ENCODE measurements at places on chromosomes 11 and 22.

- DNase-seq: no peak
Observed at GRCh38 chr11:12922418-12922817, 86.7 kb upstream of the RASSF10 start.

DNA sequence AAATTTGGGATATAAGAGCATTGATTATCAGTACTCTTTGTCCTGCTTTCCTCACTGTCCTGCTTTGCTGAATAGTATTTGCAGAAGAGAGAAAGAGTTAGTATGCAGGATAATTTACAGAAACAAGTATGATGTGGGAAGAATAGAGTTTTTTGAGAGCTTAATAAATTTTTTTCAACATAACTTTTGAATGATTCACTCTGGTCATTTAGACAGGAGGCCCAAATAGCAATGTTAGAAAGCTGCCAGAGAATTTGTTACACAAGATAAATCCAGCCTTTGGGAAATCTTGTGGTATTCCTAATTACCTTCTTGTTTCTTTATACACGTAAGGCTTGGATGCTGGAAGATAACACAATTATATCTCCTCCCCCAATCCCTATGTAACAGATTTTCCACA is 484.6 kb downstream of the CNTN5 start:
- peak; percentile 2 for DNase-seq

- no peak for DNase-seq
Observed at GRCh38 chr11:62554387-62555167, 8.0 kb upstream of the AHNAK start.

DNA sequence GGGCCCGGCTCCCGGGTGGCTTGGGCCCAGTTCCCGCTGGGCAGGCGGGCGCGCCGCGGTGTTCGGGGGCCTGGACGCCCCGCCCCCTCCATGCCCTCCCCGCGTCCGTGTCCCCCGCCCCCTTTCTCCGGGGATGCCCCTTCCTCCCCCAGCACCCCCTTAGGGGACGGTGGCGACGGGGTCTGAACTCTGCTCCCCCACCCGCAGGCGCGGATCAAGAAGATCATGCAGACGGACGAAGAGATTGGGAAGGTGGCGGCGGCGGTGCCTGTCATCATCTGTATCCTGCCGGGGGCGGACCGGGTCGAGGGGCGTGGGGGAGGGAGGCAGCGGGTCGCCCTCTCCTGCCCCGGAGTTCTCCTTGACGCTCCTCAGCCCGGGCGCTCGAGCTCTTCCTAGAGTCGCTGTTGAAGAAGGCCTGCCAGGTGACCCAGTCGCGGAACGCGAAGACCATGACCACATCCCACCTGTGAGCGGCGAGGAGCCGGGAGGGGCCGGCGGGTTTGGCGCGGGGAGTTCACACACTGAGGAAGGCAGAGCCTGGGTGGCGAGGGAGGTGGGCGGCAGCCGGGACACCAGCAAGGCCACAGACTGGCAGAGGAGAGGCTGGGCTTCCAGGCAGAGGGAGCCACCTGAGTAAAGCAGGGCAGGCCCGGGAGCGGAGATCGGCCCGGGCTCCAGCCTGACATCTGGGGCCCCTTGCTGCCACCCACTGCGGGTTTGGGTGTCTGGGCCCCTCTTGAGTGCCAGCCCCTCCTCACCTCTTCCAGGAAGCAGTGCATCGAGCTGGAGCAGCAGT is 546 bp downstream of the DRAP1 start:
- DNase-seq: no peak

DNA sequence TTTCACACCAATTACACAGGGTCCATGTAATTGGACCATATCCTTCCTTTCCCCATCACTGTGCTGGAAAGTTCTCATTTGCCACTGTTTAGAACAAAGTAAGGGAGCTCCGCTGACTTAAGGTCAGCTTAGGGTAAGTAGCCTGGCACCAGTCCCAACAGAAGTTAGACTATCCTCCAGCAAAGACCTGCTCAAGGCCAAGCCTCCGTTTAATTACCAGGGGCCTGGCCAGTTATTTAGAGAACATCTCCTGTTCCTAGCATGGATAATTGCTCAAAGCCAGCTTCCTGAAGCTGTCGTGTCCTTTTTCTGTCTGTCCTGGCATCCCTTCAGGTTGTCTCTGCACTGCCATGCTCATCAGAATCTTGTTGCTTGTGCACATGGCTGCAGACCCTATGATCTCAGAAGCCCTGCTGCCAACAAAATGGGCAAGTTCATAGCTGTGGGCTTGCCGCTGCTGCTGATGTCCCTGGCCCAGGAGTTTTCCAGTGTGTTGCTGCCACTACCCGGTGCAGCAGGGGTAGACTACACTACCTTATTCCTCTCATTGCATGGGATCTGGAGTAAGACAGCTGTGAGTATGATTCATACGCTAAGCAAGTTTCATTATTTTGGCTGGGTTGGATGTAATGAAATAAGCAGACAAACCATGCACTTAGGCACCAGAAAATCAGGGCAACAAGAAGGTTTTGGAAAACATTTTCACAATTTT is 8.1 kb downstream of the OR8A1 start:
- DNase-seq: no peak

GRCh38 chr11:48034926-48035871 is 54.8 kb downstream of the PTPRJ start:
- no peak for DNase-seq

- DNase-seq: no peak
Observed at GRCh38 chr11:114397349-114397982, 2.8 kb downstream of the C11orf71 start.

- no peak for DNase-seq
Observed at GRCh38 chr11:90661233-90661632, 438.4 kb upstream of the CHORDC1 start.

- DNase-seq: peak; percentile 66
Observed at GRCh38 chr11:83292709-83293456, 6.7 kb upstream of the CCDC90B start.

- peak; percentile 100 for DNase-seq
Observed at GRCh38 chr11:57761301-57762234, at the start of gene CTNND1. Gene CTNND1 (plus strand): TSS chr11:57761802. CDS start chr11:57791479, 29,677 bp downstream.

DNA sequence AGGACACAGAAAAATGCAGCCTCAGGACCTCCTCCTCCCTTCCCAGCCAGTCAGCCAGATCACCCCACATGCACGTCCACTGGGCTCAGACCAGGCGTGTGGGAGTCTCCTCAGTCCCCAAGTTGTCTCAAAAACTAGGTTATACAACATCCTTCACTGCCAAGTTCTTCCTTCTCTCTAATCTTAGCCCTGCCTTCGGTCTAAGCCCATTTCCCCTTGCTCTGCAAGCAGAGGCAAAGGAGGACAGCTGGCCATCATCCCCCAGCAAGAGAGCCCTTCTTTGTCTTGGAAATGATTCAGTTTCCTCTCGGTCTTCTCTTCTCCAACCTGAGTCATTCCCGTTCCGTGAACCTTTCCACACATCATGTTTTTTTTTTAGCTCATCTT is 14.0 kb upstream of the NRGN start:
- no peak for DNase-seq

GRCh38 chr11:92769112-92769511 is 200.3 kb upstream of the MTNR1B start:
- no peak for DNase-seq

- no peak for DNase-seq
Observed at GRCh38 chr11:126594921-126595367, 239.5 kb downstream of the ST3GAL4 start.

GRCh38 chr11:119520966-119521365 is 98.0 kb upstream of the THY1 start:
- DNase-seq: no peak

DNA sequence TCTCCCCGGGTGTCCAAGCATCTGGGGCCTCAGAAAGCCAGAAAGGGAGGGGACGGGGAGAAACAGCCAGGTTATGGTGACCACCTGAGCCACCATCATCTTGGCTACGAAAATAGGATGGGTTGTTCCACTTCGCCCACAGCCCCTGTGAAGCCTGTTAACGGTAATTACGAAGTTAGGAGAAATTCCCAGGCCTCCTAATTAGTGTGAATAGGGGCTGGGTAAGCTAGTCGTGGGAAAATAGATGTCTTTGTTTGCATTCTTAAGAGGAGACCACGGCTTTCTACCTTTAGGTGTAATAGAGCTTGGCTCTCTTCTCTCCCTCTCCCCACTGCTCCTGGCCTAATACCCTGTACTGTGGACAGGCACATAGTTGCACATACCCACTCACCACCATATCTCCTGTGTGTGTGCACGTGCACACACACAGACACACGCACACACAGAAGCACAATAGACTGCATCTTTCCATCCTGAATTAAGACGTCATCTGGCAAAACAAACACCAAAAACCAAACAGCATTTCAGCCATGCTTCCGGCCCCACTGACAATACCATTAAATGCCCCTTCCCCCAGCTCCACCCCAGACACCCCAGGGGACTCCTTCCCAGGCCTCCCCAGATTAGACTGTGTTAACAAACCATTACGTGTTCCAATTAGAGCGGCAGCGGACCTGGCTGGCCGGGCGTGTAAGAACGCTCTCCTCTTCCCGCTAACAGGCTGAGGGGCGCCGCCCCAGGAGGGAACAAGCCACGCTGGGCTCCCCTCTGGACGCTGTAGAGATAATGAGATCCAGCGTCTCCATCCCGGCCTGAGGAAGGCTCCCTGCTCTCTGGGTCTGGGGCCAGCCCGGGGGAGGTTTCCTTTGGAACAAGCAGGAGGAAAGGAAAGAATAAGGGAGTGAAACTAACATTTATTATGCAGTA is 72.8 kb downstream of the TP53I11 start:
- DNase-seq: no peak

DNA sequence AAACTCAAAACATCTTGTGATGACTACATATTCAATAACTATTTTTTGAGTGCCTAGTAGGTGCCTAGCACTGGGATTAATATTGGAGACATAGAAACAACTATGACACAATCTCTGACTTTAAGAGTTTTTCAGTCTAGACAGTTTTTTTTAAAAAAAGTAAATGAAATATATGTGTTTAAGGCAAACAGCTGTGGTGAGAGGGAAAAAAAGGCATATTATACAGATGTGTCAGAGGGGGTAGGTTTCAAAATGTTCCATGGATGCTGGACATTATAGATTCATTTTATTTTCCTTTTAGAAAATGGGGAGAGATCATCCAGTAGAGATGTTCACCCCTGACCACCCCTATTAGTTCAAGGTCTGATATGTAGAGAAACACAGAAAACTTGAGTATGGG is 90.8 kb downstream of the LUZP2 start:
- no peak for DNase-seq

- DNase-seq: no peak
Observed at GRCh38 chr11:109984634-109985289, 108.4 kb upstream of the ZC3H12C start.

- no peak for DNase-seq
Observed at GRCh38 chr11:134822897-134823296, 410.9 kb upstream of the B3GAT1 start.

DNA sequence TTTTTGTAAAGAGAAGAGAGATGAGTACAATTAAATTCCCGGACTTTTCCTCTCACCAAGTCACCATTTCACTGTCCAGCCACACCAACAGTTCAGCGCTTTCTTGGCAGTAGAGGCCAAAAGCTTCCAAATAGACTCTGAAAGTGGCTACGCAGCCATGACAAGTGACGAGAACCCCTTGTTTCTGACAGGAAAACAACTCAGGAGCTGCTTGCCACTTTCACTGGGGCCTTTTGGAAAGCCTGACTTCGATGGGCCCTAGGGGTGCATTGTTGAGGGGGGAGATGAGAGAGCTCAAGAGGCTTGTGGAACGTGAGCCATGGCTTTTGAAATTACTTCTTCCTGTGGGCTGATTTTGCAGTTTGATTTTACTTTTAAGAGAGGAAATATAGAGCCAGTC is 422.1 kb upstream of the FAT3 start:
- DNase-seq: no peak

GRCh38 chr11:47765086-47765485 is 2.1 kb downstream of the FNBP4 start:
- no peak for DNase-seq

- DNase-seq: no peak
Observed at GRCh38 chr11:10287140-10287539, 6.9 kb downstream of the SBF2 start.

GRCh38 chr11:34558673-34559072 is 45.1 kb upstream of the ELF5 start:
- no peak for DNase-seq

DNA sequence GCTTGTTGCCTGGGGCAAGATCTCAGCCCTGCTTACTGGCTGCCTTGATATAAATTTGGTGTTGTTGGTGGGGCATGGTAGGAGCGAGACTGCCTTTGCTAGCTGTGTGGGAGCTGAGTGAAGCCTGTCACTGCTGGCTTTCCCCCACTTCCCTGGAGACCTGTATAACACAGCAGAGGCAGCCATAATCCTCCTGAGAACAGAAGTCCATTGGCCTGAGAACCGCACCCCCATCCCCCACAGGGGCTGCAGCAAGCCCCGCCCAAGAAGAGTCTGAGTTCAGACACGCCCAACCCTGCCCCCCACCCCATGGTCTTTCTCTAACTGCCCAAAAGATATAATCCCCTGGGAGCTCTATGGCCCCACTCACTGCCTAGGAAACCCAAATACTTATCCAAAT is 39.2 kb upstream of the ARHGAP42 start:
- no peak for DNase-seq

DNA sequence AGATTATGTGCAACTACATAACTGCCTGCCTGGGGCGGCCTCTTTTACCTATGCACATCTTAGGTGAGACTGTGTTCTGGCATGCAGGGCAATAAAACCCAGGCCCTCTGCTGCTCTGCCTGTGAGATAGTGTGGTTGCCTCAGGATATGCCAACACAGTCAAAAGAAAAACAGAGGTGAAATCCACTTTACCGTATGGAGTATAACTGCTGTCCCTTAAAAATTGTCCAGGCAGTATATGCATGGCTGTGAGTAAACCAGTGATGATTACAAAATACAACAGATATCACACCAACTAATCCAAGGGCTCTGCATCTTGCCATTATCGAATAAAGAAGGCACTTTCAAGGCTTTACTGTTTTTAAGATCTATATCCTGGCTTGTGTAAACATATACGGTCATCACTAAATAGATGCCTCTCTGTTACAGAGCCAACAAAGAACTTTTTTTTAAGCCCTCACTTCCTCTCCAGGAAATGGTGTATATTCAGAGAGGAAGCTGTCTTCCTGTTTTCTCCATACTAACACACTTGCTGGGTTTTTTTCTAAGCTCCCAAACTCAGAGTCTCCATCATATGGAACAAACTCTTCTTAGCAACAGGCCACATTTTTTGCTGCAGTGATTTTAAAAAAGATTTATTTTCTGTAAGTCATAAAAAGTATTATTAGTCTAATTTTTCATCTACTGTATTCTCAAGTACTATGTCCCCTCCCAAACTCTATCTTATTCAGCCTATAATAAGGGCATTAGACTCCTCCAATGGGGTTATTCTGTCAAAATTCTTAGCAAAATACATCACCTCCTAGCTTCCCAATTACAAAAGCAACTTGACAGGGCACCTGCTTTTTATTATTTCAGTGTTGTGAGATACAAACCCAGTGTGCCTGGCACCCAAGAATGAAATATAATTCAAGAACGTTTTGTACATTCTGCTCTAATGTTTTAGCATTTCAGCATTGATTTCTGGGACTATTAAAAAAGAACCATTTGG is 135.2 kb downstream of the MAML2 start:
- DNase-seq: peak; percentile 60

GRCh38 chr11:19766206-19766605 is 53.6 kb downstream of the NAV2 start:
- DNase-seq: no peak

- DNase-seq: no peak
Observed at GRCh38 chr11:125157953-125158680, 6.4 kb upstream of the PKNOX2 start.

Measured in RWPE1 (cell line).